ENCODE measurements at places on chromosomes 3 and 15.

DNA sequence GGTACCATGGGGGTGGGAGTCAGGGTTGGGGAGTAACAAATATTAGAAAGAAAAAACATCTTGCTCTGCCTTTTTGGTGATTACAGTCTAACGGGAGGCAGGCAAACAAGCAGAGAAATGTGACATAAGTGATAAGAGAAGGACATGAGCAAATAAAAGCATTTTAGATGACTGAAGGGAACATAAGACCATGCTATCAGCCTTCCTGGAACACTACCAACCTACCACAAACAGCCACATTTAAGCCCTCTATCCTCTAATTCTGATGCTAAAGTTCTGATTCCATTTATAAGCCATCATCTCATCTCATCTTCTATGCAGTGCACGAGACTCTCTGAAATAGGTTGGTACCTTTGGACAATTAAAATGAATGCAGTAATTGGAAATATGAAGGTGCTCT is 243.4 kb upstream of the P2RY1 start:
- DNase-seq = no peak

DNA sequence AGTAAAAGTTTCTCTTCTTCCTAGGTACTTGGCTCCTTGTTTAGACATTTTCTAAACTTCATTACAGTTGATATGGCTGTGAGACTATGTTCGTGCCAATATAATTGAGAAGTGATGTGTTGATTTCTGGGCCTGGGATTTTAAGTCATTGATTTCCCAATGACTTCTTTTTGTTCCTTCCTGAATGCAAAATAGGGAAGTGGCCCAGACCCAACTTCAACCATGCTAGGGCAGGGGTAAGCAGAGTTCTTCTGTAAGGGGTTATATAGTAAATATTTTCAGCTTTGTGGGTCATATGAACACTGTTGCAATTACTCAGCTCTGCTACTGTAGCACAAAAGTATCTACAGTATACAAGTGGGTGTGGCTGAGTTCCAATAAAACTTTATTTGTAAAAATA is 320.1 kb upstream of the WNT5A start:
- DNase-seq = no peak

GRCh38 chr3:171464462-171464861 is 4.3 kb upstream of the TNIK start:
- DNase-seq = no peak

- DNase-seq = no peak
Measured at GRCh38 chr3:195403841-195404408, 38.9 kb downstream of the ACAP2 start.

- no peak for DNase-seq
Measured at GRCh38 chr15:75721480-75721922, 8.9 kb upstream of the CSPG4 start.

GRCh38 chr3:127999509-128000106 is 52.6 kb upstream of the SEC61A1 start:
- DNase-seq = peak; percentile 17

GRCh38 chr3:191331388-191331787 is 1.1 kb upstream of the UTS2B start:
- DNase-seq = no peak

DNA sequence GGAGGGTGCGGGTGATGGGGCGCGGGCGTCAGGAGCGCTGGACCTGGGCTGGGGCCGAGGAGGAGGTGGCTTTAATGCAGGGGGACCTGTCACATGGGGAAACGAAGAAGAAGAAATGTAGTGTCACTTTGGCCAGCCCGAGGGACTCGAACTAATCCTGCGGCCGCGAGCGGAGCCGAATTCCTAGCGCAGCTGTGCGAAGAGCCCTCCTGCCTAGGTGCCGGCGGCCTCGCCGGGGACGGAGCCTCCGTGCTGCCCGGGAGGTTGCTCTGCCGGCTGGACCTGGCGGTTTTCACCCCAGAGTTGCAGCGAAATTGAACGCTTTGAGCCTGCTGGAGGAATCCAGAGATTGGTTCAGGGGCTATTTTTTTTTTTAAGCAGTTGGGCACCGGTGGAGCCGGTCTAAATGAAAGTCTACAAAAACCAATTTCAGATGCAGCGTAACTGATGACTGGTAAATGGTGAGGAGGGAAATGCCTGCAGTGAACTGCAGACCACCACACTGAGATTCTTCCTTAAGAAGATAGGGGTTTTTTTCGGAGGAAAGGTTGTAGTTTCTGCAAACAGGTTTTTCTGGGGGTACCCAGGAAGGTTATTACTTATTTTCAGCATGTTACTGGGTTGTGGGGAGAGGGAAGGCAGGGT is 662 bp downstream of the TMEM108 start:
- peak; percentile 46 for DNase-seq

- DNase-seq = no peak
Measured at GRCh38 chr3:129001806-129002572, 885 bp downstream of the EFCC1 start.

- peak; percentile 92 for DNase-seq
Measured at GRCh38 chr3:50611464-50612233, at the start of gene CISH. Gene CISH (minus strand): TSS chr3:50611774. CDS start chr3:50611650, 124 bp downstream.

GRCh38 chr3:134092208-134092701 is 62.5 kb upstream of the SLCO2A1 start:
- DNase-seq = no peak

DNA sequence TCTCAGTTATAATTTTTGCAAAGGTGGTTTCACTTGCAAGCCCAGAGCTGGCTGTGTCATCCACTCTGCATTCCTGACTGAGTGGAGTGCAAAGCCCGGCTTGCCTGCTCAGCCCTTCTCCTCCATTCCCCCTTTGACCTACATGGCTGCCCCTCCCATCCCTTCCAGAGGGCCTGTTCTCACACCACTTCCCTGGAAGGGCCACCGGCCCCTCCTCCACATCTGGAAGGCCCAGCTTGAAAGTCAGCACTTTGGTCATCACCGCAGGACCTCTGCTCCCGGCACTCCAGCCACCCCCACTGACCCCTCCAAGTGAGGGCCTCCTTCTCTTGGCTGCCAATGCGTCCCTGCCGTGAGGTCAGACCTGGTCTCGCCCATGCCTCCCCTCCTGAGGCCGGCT is 74.1 kb upstream of the RNF7 start:
- no peak for DNase-seq

- no peak for DNase-seq
Measured at GRCh38 chr3:100227511-100227921, 33.3 kb upstream of the TBC1D23 start.

- DNase-seq = no peak
Measured at GRCh38 chr3:142796823-142797222, 73.0 kb downstream of the TRPC1 start.
